ENCODE measurements at places on chromosomes 5 and 9.

DNA sequence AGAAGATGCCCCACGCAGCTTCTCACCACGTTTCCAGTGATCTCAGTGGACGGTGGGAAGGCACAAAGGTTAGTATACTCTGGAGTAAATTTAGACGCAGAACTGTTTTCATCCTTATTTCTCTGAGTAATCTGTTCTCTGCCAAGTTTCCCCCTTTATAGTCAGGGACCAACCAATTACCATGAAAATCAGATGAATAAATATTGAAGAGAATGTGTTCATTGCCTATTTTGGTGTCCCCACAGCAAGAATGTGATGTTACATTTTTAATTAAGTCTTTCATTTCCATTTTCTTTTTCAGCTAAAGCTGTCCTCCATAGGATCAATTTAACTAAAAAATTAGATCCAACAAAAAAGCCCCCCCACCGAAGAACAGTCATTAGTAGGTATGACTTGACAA, 41.4 kb downstream of the S1PR3 start:
- DNase-seq = no peak

- DNase-seq = no peak
Observed at GRCh38 chr5:147248561-147248960, 13.7 kb downstream of the STK32A start.

DNA sequence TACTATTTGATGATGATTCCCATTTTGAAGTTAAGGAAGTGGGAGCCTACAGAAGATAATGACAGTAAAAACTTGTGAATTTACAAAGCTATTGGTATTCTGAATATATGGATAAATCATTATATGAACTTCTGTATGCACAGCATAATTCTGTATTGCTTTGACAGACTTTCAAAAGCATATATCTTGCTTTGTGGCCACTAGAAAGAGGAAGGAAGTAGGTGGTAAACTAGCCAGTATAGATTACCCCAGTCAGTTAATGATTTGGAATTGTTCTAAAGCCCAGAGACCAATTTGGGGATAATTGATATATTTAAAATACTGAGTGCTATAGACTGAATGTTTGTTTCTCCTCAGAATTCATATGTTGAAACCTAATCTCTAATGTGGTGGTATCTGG, 53.0 kb downstream of the NR2F1 start:
- DNase-seq = no peak

DNA sequence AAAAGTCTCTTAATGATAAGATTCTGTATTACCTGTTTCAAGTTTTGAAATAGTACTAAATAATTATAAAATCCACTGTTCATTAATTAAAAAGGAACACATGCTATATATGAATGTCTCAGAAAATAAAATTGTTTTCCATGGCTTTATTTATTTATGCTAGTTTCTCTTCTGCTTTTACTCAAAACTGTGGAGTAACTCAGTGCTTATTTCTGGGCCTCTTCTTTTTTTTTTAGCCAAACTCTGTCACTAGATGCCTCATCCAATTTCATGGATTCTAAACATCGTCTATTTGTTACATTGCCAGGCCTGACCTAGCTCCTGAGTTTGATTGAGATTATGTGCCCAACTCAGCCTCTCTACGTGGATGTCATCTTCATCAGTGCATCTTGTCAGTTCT, 1509.7 kb downstream of the MAT2B start:
- DNase-seq = no peak

DNA sequence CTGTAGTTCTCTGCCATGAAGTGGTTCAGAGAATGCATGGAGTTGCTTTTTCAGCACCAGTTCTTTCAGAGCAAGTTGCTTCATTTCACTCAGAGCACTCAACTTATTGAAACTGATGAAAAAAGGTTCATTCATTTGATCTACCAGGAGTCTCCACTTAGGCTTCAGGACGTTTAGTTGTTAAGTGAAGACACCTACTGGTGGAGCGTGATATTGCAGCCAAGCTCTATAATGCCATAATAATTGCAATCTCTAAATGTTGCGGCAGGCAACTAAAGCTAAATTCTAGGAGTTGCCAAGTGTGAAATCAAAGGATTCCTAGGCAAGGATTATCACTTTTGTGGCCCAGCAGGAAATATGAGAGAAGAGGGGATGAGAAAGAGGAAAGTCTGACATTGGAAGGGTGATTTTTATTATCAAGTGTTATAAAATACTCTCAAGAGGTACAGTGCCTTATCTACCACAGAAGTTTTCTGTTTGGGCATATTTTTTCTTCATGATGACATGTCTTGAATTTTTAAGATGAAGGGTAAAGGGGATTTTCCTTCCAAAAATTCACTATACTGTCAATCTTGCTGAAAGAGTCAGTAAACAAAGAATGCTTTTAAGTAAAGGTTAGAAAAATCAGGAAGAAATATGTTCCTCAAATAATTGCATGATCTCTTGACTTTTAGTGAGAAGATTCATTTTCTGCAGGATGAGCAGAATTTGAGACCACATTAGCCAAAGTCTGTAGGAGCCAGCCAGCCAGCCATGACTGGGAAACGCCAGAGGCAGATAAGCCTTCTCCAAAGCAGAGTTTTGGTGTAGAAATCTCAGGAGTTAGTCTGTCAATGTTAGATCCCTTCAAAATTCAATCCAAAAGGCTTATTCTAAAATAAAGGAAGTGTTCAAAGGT, 83.4 kb downstream of the SH3PXD2B start:
- no peak for DNase-seq

- no peak for DNase-seq
Observed at GRCh38 chr5:88825584-88826315, 57.2 kb downstream of the MEF2C start.

- no peak for DNase-seq
Observed at GRCh38 chr5:146632620-146633322, 116.8 kb upstream of the GPR151 start.

Measured in urinary bladder (tissue), 4 donors.